CD4-positive, alpha-beta T cell treated with Interferon gamma for 1 hour (primary cell): ENCODE measurements at places on chromosomes 16 and 17.

DNA sequence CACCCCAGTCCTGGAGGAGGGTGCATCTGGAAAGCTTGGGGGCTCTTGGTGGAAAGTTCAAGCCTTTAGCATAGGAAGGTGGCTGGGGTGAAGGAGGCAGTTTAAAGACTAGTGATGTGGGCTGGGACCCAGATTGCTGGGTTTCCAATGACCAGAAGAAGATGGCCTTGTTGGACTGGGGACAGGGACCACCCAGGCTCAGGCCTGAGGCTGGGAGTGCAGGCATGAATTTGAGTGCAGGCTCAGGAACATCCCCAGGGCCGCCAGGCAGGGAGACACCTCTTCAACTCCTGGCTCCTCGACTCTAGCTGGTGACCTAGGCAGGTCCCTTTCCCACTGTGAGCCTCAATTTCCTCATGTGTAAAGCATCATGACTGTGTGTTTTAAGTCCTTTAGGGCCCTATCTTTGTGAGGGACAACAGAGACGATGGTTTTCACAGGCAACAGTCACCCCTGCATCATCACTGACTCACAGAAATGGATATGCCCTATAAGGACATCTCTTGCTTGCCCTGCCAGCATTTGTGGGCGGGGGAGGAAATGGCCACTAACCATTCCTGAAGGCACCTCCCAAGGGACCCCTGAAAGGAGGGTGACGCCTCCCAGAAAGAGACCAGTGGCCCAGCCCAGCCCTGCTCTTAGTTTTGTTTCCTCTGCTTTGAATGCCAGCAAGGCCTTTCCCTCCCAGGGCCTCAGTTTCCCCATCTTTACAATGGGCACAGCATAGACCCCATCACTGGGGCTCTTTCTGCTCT, 11.1 kb downstream of the NLRC5 start:
- peak; percentile 49 for DNase-seq

DNA sequence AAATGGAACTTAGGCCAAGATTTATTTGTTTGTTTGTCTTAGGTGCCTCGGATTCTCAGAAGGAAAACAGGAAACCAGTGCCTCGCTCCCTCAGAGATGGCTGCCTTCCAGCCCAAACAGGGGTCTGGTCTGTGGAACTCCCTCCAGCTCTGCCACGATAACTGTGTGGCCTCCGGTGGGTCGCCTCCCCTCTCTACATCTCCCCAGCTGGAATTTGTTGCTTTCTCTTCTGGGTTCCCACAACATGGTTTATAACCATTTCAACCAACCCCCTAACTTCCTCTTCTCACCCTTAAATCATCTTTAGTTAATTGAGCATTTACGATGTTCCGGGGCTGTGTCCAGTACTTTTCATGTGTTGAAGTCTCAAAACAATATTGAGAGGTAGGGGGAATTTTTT, 30.9 kb upstream of the PLLP start:
- no peak for DNase-seq

GRCh38 chr16:9977333-9977897, 204.8 kb downstream of the GRIN2A start:
- no peak for DNase-seq

DNA sequence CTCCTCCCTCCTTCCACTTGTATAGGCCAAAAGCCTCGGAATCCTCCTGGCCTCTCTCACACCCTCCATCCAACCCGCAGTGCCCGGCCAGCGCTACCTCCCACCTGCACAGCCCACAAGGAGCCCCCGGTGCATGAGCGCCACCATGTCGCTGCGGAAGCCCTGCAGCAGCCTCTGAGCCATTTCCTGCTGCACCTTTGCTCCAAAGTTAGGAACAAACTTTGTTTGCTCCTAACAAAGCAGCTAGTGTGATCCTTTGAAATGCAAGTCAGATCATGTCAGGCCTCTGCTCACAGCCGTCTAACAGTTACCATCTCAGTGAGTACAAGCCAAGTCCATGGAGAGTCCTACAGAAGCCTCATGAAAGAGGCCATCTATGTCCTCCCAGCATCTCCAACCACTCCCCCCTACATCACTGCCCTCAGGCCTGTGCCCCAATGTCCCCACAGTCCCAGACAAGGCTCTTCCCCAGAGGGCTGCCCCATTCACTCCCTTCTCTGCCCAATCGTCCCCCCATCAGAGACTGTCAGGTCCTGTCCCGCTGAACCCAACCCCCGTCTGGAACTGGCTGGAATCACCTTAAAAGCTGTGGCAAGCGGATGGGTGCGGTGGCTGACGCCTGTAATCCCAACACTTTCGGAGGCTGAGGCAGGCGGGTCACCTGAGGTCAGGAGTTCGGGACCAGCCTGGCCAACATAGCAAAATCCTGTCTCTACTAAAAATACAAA, 7.5 kb downstream of the DCAKD start:
- no peak for DNase-seq

DNA sequence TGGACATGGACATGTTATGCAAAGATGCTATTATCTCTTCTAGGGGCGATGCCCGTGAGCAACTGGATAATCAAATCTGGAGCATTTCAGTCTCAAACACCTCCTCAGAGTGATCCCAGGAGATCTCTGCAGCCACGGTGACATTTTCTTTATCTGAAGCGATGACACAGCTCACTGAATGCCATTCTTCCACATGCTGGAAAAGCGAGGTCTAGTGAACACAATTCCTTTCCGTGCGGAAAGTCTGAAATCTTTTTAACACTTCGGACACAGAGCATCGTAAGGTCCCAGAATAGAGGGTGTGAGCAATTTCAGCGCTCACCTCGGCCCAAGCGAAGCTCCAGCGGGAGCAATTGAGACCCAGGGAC, 531 bp upstream of the HASPIN start:
- no peak for DNase-seq

DNA sequence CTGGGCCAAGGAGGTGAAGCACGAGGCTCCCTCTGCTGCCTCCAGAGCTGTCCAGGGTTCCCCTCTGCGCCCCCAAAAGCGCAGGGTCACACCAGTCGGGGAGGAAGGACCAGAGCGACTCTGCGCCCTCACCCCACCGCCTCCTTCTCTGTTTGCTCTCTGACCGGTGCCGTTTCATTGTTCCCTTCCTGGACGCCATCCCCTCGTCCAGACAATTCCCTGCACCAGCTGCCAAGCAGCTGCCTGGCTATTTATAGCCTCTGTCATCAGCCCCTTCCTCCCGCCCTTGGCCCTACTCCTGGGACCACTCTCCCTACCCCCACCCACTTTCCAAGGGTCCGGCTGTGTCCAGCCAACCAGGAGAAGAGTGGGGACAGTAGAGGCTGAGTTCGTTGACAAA, 68.8 kb upstream of the CREBBP start:
- no peak for DNase-seq

DNA sequence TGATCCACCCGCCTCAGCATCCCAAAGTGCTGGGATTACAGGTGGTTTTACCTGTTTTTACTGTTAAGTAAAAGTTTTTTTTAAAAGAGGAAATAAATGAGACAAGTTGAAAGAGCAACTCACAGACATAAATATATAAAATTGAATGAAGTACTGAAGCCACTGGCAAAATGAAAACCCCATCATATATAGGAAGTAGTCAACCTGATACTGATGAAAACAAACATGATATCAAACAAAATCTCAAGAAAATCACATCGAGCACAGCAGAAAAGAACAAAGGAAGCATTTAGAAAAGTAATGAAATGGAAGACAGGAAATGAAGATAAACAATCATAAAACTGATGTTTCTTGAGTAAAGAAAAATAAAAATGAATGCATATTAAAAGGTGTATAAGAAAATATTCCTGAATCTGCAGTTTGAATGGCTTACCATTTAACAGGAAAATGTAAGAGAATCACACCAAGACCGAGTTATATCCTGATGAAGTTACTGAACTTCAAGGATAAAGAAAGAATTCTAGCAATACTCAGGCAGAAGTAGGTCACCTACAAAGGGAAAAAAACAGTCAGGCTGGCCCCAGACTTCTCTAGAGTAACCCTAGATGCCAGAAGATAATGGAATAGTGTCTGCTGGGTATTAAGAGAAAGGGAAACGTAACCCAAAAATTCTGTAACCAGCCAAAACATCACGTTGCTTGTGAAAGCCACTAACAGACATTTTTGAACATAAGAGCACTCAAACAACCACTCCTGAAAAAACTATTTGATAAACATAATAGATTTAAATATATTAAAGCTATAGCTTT, 31.5 kb downstream of the UBE2G1 start:
- no peak for DNase-seq

- no peak for DNase-seq
Measured at GRCh38 chr16:25488435-25488834, 203.3 kb upstream of the HS3ST4 start.

GRCh38 chr17:1174263-1174880, 5.4 kb downstream of the ABR start:
- DNase-seq = no peak

- peak; percentile 29 for DNase-seq
Measured at GRCh38 chr17:32111141-32111771, 31.0 kb upstream of the RHOT1 start.

DNA sequence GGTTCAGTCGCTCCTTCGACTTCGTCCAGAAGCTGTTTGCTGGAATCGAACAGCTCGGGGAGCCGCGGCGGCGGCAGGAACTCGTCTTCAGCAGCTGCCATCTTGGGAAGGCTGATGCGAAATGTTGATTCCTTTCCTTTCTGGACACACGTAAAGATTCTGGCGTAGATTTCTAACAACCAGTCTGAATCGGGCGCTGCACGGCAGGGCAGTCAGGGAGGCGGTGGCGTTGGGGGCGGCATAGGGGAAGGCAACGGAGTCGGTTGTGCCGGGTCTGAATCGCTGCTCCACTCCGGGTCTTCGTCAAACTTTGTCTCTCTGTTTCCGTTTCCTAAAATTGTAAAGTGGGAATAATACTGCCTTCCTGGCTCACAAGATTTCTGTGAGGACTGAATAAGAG, 30.3 kb downstream of the TEX14 start:
- DNase-seq = no peak

- DNase-seq = no peak
Measured at GRCh38 chr17:74633326-74633725, 9.8 kb upstream of the CD300E start.

DNA sequence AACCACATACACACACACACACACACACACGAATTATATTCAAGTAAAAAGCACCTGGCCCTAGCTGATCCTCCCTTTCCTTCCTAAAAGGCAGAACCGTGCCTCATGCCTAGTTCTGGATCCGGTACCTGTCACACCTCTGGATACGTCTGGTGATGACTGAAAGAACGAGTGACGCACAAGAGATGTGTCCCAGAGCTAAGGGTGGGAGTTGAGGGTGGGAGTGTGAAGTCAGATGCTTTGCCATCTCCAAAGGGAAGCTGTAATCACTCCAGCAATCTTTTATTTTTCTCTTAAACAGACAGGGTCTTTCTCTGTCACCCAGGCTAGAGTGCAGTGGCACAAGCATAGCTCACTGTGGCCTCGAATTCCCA, 26.5 kb upstream of the GSG1L start:
- no peak for DNase-seq

GRCh38 chr16:87311387-87311786, 5.8 kb downstream of the C16orf95 start:
- no peak for DNase-seq

GRCh38 chr17:81825841-81826466, 7.1 kb downstream of the MCRIP1 start:
- DNase-seq = no peak

- DNase-seq = no peak
Measured at GRCh38 chr16:14364386-14365199, 265.5 kb downstream of the PARN start.

GRCh38 chr17:68346448-68346847, 55.2 kb downstream of the ARSG start:
- DNase-seq = peak; percentile 77

DNA sequence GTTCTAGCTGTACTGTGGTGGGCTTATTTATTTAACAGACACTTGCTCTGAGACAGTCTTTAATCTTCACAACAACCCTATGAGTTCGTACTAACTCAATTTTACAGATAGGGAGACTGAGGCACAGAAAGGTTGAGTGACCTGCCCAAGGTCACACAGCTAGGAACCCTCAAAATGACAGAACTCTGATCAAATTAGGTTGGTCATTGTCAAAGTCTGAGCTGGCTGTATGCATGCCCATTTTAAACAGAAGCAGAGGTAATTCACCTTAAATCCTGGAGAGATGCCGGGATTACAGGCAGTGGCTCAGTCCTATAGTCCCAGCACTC, 24.9 kb downstream of the LAT start:
- DNase-seq = no peak

DNA sequence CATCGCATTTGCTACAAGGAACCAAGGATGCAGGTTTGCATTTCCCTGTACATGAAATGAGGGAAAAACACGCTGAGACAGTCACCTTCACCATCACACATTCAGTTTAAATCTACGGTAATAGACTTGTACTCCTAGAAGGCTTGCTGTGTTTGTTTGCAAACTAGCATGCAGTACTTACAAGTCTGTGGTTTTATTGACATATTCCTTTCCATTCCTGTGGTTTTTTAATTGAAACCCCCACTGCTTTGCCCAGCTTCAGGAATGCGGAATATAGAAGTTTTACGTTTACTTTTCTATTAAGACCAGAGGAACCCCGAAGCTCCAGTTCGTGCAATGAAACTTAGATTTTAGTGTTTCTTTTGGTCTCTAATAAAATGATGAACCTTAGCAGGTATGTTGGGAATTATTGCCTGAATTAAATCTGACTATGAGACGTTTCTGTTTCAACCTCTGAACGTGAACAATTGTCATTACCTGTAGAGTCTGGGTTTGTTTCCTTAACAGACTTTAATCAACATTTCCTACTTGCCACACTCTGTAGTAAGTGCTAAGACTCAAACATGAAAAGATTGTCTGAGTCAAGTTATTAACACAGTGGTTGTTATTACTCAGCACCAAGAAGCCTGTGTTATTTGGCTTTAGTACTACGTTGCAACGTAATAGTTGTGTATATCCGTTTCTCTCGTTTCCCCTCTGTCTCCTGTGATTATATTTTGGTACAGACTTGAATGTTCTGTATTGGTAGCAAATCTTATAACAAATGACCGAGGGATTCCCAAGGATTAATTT, 793.3 kb upstream of the GOT2 start:
- no peak for DNase-seq

DNA sequence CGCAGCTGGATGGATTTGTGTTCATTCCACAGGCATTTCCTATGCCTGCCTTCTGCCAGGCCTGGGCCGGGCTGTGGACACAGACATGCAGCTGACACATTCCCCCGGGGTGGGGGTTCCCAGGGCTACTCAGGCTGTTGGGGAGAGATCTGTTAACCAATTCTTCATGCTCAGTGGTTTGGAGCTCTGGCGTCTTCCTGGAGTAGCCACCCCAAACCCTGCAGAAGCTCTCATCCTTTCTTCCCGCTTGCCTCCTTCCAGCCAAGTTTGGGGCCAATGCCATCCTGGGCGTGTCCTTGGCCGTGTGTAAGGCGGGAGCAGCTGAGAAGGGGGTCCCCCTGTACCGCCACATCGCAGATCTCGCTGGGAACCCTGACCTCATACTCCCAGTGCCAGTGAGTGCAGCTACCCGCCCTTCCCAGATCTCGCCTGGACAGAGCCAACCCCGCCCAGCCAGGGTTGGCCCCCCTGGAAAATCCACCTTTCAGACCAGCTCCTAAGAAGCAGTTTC, 2.6 kb downstream of the ENO3 start:
- no peak for DNase-seq

- DNase-seq = no peak
Measured at GRCh38 chr17:5813357-5813756, 229.0 kb upstream of the NLRP1 start.

GRCh38 chr17:29066047-29066446, 23.1 kb downstream of the PIPOX start:
- no peak for DNase-seq

- DNase-seq = no peak
Measured at GRCh38 chr17:46144246-46144645, 49.0 kb downstream of the KANSL1 start.
